ENCODE measurements at places on chromosomes 12 and 14.

- no peak for DNase-seq
Measured at GRCh38 chr12:5612556-5613410, 180.9 kb downstream of the NTF3 start.

- DNase-seq: no peak
Measured at GRCh38 chr12:121172145-121172544, 37.8 kb upstream of the P2RX4 start.

DNA sequence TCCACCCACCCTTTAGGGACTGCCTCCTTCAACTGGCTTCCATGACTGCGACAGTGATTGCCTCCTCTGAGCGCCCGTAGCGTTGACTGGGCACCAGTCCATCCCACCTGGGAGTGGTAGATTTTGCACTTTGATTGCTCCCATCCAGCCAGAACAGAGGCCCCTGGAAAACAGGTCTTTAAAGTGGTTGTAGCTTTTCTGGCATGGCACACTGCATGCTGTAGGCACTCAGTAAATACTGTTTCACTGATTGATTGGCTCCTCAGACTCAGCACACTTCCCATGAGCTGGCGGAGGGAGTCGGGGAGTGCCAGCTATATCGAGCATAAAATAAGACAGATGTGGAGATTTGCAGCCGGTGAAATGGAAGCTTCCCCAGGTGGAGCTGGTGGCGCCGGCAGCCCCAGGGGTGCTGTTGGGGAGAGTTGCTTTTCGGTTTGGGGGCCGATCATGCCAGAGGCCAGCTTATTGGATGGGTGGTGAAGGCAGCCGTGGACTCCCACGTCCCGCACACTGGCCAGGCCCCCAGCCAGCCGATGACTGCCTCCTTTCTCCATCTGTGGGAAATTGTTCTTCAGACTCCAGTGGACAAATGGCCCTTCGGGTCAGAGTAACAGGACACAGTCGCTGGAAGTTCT, 200.2 kb downstream of the TSPAN9 start:
- DNase-seq: no peak

GRCh38 chr12:389142-390096, at the start of gene KDM5A:
Gene KDM5A (minus strand): TSS chr12:389320. CDS start chr12:389091, 229 bp downstream.
- peak; percentile 84 for DNase-seq

GRCh38 chr12:16602412-16602811, 3.5 kb downstream of the LMO3 start:
- DNase-seq: no peak

- DNase-seq: no peak
Measured at GRCh38 chr12:79435742-79436141, 255.0 kb downstream of the PAWR start.

- peak; percentile 81 for DNase-seq
Measured at GRCh38 chr12:71663561-71664410, at the start of the genes THAP2 and ZFC3H1. Gene THAP2 (plus strand): TSS chr12:71664301. CDS start chr12:71664510, 209 bp downstream. Gene ZFC3H1 (minus strand): TSS chr12:71663848. CDS start chr12:71663610, 238 bp downstream.

DNA sequence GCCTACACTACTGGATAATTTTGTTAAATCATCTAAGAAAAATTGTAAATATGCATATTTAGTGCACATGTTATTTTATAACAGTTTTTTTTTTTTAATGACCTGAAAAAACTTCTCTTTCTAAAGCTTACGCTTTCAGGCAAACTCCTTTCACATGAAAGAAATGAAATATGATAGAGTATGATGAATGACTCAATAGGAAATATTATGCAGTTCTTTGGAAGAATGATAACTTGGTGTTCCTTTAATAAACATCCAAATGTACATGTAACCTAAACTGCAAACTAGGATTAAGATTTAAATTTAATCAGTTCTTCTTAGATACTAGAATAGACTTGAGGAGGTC, 136.6 kb downstream of the FGD4 start:
- DNase-seq: no peak

- DNase-seq: no peak
Measured at GRCh38 chr12:29799591-29799990, 15.8 kb upstream of the TMTC1 start.

- no peak for DNase-seq
Measured at GRCh38 chr12:6868211-6869048, 1.1 kb downstream of the TPI1 start.

DNA sequence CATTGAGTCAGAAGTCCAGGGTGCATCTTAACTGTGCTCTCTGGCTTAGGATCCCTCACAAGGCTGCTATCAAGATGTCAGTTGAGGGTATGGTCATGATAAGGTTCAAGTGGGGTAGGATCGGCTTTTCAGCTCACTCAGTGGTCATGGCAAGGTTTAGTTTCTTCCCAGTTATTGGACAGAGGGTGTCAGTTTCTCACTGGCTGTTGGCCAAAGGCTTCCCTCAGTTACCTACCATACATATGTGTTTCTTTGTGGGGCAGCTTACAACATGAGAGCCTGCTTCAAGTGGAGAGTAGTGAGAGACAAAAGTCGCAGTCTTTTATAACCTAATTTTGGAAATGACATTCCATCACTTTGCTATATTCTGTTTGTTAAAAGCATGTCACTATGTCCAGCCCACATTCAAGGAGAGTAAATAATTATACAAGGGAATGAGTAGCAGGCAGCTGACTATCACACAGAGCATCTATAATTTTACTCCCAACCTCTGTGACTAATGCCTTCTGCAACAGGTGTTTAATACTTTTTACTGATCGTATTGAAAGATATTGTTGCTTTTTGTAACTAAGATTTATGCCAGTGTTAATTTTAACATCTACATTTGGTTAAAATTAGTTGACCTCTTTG, 572.8 kb upstream of the FBXO33 start:
- DNase-seq: no peak

DNA sequence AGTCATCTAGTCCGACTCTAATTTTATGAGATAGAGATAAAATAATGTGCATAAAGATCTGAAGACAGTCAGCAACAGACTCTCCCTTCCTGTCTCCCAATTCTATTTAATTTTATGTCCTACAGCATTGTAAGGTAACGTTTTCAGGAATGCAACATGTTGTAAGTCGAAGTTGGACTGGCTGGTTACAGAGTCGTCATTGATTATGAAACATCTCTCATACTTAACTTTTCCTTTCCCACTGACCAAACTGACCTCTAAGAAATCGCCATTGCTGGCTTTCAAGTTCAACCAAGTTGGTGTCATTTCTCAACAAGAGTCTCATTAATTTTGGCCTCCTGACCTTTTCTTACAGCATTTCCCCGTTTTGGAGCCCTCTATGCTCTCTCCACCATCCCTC, 4.9 kb upstream of the RIC8B start:
- DNase-seq: no peak

DNA sequence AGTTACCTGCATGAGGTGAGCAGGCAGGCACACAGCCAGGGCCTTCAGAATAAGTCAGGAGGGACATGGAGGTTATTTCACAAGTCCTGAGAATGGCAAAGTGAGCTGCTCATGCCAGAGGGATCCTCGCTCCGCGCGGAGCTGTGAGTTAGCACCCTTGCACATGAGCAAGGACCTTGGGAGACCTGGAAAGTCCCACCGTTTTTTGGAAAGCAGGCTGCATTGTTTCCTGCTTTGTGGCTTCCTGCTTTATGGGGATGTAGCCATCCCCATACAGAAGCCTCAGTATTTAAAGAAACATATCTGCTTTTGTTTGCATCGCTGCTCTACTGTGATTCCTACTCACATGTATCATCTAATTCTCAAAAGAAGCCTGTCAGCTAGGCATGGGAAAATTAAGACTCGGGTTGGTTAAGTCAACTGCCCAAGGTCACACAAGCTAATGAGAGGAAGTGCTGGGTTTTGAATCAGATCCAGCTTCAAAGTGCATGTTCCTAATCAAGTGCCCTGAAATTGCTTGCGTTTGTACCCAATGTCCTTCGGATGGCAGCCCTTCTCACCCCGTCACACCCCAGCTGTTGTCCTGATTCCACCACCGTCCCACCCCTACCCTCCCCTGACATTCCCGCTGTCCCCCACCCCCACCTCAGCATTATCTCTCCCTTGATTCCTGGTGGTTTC, 106.2 kb downstream of the CRACR2A start:
- no peak for DNase-seq

GRCh38 chr14:70707138-70708038, 65.7 kb downstream of the TTC9 start:
- no peak for DNase-seq

GRCh38 chr14:39398382-39398781, 33.9 kb downstream of the FBXO33 start:
- DNase-seq: no peak

- no peak for DNase-seq
Measured at GRCh38 chr12:128790653-128791373, 32.9 kb downstream of the SLC15A4 start.

GRCh38 chr12:26125400-26126339, 833 bp upstream of the BHLHE41 start:
- no peak for DNase-seq

GRCh38 chr12:68175557-68176061, 16.1 kb upstream of the IFNG start:
- peak; percentile 59 for DNase-seq

DNA sequence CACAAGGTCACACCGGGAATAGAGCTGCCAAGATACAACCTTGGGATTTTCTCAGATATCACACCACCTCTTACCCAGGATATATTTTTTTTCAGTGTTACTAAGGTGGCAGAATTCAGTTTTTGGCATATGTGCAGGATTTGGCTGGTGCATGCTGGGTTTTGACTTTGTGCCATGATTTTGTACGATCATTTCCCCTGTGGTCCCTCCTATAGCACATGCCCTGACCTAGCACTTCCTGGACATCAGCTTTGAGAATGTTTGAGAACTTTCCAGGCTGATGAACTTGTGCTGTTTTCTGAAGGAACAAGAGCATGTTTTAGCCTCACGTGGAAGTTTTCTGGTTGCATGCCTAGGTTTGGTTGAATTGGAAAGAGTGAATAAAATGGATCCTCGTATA, 11.0 kb upstream of the TBPL2 start:
- no peak for DNase-seq

GRCh38 chr14:79702197-79702596, 509.1 kb downstream of the DIO2 start:
- no peak for DNase-seq

GRCh38 chr14:48398675-48399282, 723.4 kb upstream of the MDGA2 start:
- DNase-seq: no peak

- DNase-seq: no peak
Measured at GRCh38 chr12:131030472-131031328, 77.0 kb downstream of the ADGRD1 start.

- DNase-seq: no peak
Measured at GRCh38 chr14:32378284-32378683, 49.2 kb downstream of the AKAP6 start.

- no peak for DNase-seq
Measured at GRCh38 chr12:46460682-46461210, 88.2 kb upstream of the SLC38A2 start.

GRCh38 chr12:124655048-124655697, 87.8 kb upstream of the NCOR2 start:
- DNase-seq: no peak

- no peak for DNase-seq
Measured at GRCh38 chr12:48000878-48001504, 3.3 kb downstream of the COL2A1 start.

GRCh38 chr14:67313153-67313552, 46.5 kb downstream of the ATP6V1D start:
- no peak for DNase-seq

DNA sequence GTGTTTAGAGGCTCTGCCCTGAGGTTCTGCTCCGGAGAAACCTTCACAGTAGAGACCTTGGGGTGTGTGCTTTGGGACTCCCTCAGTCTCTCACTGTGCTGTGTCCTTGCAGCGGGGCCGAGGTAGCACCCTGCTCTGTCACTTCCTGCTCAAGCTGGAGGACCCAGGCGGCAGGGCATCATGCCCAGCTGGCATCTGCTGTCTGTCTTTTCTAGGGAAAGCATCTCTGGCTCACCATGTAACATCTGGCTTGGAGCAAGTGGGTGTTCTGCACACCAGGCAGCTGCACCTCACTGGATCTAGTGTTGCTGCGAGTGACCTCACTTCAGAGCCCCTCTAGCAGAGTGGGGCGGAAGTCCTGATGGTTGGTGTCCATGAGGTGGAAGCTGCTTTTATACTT, 124.5 kb downstream of the ESRRB start:
- DNase-seq: no peak

GRCh38 chr12:75476071-75476470, 4.5 kb upstream of the GLIPR1 start:
- no peak for DNase-seq

DNA sequence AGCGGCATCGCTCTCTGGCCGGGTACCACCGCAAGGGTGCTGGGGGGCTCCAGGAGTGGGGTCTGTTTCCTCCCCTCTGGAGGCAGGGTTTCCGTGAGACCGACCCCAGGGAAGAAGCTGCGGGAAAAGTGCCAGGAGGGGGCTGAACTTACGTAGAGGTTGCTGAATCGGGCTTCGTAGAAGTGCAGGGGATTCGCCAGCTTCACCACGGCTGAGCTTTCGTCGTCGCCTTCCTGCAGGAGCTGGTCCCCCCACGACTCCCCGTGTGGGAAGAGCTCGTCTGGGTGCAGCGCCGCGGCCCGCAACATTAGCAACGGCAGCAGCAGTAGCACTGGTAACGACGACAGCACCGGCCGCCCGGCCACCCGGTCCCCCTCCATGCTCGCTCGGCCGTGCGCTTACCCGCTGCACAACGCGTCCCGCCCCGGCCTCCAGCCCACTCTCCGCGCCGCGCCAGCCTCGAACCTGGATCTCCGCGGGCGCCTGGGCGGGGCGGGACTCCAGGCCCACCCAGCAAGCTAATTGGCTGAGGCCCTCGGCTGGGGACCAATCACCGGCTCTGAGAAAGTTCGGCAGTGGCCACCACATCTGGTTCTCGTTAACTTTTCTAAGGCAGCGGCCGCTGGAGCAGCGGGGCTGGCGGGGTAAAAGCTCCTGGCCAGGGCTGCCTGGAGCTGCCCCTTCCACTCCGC, at the start of gene NID2:
Gene NID2 (minus strand): TSS at position 445 of the 692 bp plus-strand sequence. CDS start 65 bp downstream, at position 380.
- DNase-seq: peak; percentile 16

- DNase-seq: no peak
Measured at GRCh38 chr12:82383930-82384552, 25.7 kb downstream of the METTL25 start.

- DNase-seq: no peak
Measured at GRCh38 chr12:51941011-51941581, 10.4 kb upstream of the ACVR1B start.

GRCh38 chr14:73817020-73817655, 34.5 kb upstream of the PTGR2 start:
- no peak for DNase-seq

- DNase-seq: no peak
Measured at GRCh38 chr12:118980407-118981014, 830 bp upstream of the SRRM4 start.

DNA sequence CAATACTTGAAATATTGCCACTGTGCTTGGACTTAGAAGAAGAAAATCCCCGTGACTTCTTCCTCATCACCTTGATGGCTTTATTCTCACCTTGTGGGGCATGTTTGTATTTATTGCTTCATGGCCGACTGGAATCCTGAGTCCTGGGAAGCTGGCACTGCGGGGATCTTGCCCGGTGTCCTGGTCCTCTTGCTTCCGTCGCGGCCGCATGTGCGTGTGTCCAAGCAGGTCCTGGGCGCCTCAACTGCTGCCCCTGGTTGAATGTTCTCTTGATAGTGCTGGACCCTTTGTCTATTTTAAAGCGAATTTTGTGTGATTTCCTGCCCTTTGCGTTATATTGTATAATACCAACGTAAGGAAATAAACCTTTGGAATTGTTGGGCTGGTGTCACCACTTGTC, 6.3 kb upstream of the PUS1 start:
- no peak for DNase-seq
